ENCODE measurements at places on chromosomes 11 and 22.

DNA sequence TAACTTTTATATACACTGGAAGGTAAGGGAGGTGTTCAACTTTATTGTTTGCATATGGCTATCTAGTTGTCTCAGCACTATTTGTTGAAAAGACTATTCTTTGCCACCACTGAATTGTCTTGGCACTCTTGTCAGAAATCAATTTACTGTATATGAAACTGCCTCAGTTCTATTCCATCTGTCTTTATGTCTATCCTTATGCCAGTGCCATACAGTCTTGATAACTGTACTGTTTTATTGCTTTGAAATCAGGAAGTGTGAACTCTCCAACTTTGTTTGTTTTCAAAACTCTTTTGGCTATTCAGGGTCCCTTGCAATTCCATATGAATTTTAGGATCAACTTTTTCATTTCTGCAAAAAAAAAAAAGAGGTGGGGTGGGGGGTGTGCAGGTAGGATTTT, 77.2 kb downstream of the PRSS23 start:
- DNase-seq, result no peak

- peak; percentile 33 for DNase-seq
Observed at GRCh38 chr11:47348859-47349258, 3.6 kb downstream of the MYBPC3 start.

GRCh38 chr11:82507288-82507687, 226.4 kb downstream of the FAM181B start:
- DNase-seq, result no peak

DNA sequence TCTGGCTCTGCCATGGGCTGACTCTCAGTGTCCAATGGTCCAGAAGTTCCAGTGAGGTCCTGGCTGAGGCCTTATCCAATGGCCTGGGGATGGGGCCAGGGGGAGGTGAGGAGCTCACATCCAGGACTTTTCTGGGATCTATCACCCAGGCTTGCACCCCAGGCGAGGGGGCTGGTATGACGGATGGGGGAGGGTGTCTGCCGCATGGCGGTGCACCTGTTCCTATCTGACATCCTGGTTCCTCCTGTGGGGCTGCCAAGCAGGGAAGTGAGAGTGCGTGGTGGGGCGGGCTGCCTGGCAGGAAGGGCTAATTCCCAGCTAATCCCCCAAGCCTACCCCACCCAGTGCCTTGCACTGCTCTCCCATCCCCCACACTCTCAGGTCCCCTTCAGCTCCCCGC, 102.1 kb downstream of the NECTIN1 start:
- no peak for DNase-seq

- no peak for DNase-seq
Observed at GRCh38 chr11:116072601-116073410, 568.6 kb upstream of the CADM1 start.

GRCh38 chr11:73760135-73760678, 667 bp downstream of the RAB6A start:
- DNase-seq, result no peak

GRCh38 chr11:100561323-100561722, 125.8 kb upstream of the ARHGAP42 start:
- no peak for DNase-seq

DNA sequence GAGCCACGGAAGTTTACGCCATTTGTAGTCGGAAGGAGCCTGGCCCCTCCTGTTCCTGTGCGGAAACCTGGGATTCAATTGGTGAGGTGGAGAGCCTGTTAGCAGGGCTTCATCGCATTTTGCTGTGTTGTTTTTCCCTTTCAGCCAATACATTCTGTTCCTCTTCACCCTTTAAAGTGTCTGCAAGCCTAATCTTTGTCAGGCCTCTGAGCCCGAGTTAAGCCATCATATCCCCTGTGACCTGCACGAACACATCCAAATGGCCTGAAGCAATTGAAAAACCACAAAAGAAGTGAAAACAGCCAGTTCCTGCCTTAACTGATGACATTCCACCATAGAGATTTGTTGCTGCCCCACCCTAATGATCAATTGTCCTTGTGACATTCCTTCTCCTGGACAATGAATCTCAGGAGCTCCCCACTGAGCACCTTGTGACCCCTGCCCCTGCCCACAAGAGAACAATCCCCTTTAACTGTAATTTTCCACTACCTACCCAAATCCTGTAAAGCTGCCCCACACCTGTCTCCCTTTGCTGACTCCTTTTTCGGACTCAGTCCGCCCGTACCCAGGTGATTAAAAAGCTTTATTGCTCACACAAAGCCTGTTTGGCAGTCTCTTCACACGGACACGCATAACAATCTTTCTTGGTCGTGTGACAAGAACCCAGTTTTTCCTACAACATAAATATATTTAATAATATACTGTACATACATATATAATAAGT, 37.1 kb upstream of the MMP12 start:
- DNase-seq, result no peak

DNA sequence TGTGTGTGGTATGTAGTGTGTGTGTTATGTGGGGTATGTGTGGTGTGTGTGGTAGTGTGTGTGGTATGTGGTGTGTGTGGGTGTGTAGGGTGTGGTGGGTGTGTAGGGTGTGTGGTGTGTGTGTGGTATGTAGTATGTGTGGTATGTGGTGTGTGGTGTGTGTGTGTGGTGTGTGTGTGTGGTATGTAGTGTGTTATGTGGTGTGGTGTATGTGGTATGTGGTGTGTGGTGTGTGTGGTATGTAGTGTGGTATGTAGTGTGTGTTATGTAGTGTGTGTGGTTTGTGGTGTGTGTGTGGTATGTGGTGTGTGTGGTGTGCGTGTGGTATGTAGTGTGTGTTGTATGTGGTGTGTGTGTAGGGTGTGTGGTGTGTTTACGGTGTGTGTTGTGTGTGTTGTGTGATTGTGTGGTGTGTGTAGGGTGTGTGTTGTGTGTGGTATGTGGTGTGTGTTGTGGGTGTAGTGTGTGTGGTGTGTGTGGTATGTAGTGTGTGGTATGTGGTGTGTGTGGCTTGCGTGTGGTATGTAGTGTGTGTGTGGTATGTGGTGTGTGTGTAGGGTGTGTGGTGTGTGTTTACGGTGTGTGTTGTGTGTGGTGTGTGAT, 4.2 kb upstream of the PPP6R2 start:
- no peak for DNase-seq

- DNase-seq, result no peak
Observed at GRCh38 chr11:8331767-8332166, 68.1 kb upstream of the LMO1 start.

GRCh38 chr22:44382116-44383038, 69.6 kb upstream of the SHISAL1 start:
- no peak for DNase-seq

- DNase-seq, result no peak
Observed at GRCh38 chr22:36366291-36366708, 21.5 kb downstream of the MYH9 start.

GRCh38 chr22:37228106-37229011, 15.7 kb downstream of the RAC2 start:
- DNase-seq, result peak; percentile 31

GRCh38 chr22:38569181-38569971, 607 bp downstream of the DMC1 start:
- DNase-seq, result no peak

DNA sequence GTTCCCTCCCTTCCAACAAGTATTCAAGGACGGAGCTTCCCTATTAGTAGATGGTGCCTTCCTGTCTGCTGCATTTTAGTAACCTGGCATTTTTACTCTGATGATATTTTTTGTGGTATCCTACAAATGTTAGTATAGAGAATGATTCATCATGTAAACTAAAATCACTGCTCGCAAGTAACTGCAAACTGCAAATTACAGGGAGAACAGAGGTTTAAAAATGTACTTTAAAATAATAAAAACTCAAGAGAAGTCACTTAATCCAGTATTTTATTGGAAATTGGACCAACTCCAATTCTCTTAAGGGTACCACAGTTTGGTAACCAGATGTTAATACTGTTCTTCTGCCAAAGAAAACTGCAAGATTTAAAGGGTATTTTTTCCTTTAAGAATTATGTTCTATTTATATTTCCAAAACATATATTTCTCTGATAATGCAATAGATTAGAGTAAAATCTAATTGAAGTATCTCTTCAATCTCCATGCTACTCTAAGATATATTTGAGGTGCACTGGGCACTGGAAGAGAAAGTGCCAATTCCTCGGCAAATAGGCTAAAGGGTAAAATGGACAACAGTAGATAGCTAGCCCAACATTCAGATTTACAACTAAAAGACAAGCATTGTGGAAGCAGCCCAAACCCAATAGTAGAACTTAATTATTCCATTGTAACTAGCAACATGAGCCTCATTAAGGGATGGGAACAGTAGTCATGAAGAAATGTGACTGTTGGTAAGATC, 298.0 kb downstream of the TTC28 start:
- no peak for DNase-seq

- no peak for DNase-seq
Observed at GRCh38 chr11:94077552-94078293, 50.9 kb upstream of the PANX1 start.

GRCh38 chr22:35642305-35642741, 5.9 kb upstream of the APOL6 start:
- DNase-seq, result no peak

DNA sequence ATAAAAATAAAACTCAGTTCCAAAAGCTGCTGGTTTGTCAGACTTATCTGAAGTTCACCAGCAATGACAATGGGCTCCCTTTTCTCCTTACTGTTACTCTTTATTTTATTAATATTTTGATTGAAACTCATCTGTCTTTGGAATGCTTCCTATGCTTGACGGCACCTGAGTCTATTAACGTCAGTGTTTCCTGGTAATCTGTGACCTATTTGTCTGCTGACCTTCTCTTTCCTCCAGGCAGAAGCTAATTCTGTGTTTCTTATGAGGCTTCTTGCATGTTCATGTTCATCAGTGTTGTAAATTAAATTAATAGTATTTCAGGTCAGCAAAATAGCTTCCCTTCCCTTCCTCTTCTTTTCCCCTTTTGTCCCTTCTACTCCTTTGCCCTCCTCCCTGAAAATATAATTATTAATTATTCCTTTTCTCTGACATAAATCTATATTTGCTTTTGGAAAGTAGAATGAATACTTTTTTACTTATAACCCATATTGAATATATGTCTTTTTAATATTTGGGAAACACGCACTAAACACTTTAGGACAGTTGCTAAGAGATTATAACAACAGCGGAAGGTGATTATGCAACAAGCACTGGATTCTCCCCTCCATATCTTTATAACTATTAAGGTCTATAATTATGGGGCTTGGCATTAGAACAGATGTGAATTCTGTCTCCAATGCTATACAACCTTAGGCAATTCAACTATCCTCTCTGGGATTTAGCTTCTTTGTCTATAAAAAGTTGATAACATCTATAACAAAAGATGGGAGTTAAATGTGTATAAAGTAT, 32.1 kb upstream of the PCF11 start:
- no peak for DNase-seq

DNA sequence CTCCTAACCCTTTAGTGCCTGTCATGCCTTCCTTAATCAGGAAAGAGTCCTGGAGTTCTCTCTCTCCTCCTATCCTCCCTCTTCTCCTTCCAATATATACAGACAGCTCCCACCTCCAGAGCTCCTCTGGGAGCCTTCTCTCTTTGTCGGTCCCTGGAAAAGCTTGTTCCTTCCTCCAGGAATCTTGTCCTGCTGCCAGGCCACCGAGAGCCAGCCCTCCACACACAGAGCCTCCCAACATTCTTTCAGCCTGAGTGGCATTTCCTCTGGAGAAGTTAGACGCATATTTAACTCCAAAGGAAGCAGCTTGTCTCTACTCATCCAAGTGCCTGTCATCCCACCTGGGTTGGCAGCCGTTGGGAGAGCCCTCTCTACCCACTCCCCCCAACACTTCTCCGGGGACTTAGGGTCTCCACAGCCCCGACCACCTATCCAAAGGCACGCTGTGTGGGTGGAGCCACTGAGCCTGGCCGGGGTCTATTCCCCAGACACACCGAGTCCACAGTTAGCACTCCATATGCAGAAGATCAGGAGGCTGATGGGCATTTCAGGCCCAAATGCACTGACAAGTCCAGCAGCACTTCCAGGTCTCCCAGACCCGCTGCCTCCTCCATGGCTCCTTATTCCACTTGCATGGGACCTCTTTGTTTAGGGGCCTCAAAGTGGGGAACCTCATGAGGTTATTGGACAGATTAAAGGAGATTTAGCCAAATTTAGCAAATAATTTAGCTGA, 31.1 kb downstream of the DKK3 start:
- no peak for DNase-seq

DNA sequence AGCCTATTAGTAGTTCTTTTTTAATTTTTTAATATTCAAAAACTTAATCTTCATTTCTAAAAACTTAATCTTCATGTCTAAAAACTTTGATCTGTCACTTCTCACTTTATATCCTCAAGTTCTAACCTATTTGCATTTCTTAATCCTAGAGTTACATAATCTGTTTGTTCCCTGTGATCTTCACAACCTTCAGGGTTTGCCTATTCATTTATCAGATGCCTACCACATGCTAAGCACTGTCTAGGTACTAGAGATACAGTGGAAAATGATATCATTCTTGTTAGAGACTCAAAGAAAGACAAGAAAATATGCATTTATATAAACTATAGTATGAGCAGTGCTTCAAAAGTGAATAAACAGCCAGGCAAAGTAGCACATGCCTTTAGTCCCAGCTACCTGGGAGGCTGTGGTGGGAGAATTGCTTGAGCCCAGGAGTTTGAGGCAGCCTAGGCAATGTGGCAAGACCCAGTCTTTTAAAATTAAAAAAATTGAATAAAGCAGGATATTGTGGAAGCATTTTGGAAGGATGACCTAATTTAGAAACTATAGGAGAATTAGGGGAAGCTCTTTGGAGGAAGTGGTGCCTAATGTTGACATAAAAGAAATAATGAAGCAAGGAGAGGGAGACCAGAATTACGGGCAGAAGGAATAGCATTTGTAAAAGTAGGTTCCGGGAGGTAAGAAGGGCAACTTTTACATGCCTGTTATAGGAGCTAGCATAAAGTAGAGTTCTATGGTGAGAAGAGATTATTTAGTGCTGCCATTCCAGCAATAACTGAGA, 54.4 kb upstream of the GRK2 start:
- DNase-seq, result no peak

GRCh38 chr22:38874529-38875222, 2.7 kb upstream of the CBX6 start:
- no peak for DNase-seq

DNA sequence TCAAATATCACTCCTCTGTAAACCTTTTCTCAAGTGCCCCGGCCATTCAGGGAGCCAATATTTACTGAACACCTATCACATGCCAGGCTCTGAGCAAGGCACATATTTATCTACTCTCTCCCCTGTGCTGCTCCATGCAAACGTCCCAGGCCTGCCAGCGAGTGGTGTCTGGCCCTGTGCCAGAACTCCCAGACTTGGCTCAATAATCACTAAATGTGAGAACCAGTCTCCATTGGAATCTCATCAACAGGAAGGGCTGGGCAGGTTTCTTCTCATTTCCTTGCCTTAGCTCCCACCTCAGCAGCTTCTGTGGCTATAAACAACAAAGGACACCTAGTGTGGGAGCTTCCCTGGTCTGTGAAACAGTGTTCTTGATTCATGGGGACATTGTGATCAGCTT, 21.7 kb downstream of the RASSF10 start:
- no peak for DNase-seq

DNA sequence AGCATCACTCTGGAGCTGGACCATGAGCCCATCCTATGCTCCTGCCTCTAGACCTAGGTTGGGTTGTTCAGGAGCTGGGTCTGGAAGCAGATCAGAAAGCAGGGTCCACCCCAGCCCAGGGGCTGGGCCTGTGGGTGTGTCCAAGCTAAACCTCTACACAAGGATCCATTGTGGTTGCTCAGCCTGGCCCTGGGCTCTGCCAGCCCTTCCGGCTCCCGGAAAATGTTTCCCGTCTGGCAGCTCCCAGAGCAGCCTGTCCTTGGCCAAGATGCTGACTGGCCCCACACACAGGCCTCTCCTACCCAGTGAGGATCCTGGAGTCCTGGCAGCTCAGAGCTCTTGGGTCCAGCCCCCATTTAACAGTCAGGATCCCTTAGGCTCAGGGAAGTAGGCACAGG, 35.3 kb upstream of the FCHSD2 start:
- DNase-seq, result no peak

Data from KG1 (cell line).